Ureter (tissue), 1 donor: ENCODE measurements at places on chromosomes 4 and X. TPM values are rescaled to one million over a fixed set of nuclear protein-coding genes. Genes with fewer than 3 reads are reported as not detected.

GRCh38 chrX:80876877-80877276 is 67.2 kb upstream of the BRWD3 start:
- DNase-seq = no peak

- no peak for DNase-seq
Observed at GRCh38 chrX:71989768-71990426, 79.3 kb downstream of the NHSL2 start.

GRCh38 chr4:128796934-128797333 is 12.6 kb upstream of the JADE1 start:
- DNase-seq = no peak

DNA sequence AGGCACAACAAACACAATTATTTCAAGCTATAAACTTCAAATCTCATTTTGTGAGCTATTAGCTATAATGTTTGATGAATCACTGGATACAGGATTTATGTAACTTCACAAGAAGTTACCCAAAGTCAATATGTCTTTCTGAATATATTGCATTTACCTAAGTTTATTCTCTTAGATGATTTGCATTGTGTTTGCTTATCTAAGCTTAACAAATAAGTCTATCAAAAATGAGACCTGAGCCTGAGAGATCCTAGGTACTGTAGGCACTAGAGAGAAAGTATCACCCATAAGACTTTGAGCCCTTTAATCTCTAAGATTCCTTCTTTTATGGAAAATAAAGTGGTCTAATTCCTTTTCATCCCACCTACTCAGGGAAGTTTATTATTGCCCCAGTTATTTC is 178.2 kb downstream of the NAF1 start:
- no peak for DNase-seq

DNA sequence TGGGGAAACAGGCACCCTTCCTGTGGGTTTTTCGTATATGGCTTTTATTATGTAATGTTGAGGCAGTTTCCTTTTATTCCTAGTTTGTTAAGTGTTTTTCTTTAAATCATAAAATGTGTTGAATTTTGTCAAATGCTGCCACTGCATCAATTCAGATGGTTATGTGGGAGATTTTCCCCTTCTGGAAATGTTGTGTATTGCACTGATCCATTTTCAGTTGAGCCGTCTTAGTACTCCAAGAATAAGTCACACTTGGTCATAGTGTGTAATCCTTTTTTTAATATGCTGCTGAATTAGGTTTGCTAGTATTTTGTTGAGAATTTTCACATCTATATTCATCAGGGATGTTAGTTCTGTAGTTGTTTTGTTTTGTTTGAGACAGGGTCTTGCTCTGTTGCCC is 9.5 kb upstream of the CTBP1 start:
- DNase-seq = no peak

GUCY1A1 gene
- total RNA-seq = 21.0 TPM
